ENCODE measurements at places on chromosomes 4 and X.

- no peak for DNase-seq
These were observed 514.4 kb downstream of the RPA4 start for GRCh38 chrX:97398030-97398551.

DNA sequence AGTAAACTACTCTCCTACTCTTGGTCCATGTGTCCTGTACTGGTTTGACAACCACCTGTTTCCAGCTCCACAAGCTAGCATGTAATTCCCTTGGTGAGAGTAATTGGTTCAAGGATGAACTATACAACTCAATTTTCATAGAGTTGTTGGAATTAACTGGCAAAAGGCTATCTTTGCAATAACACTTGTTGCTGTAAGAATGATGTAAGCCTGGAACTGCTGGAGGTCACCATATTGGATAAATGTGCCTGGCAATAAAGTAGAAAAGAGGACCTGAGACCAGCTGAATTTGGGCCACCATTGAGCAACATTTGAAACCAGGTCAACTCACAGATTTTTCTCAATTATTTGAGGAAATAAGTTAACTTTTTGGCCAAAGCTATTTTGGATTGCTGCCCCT is 175.5 kb downstream of the CAMK2D start:
- DNase-seq = peak; percentile 43

GRCh38 chrX:78455901-78456300 is 128.5 kb upstream of the CYSLTR1 start:
- DNase-seq = no peak

DNA sequence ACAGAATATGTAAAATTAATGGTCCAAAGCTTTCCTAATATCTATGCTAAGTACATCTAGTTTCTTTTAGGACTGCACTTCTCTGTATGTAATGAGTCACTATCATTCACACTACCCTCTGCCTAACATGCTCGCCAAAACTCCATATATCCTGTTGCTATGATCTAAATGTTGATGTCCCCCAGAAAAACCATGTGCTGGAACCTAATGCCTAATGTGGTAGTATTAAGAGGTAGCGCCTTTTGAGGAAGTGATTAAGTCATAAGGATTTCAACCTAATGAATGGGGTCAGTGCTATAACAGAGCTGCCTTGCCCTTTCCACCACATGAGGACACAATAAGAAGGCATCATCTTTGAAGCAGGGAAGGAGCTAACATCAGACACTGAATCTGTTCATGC is 34.9 kb upstream of the NFKB1 start:
- no peak for DNase-seq

- DNase-seq = no peak
These were observed 155.3 kb upstream of the ADGRL3 start for GRCh38 chr4:61044837-61045236.

DNA sequence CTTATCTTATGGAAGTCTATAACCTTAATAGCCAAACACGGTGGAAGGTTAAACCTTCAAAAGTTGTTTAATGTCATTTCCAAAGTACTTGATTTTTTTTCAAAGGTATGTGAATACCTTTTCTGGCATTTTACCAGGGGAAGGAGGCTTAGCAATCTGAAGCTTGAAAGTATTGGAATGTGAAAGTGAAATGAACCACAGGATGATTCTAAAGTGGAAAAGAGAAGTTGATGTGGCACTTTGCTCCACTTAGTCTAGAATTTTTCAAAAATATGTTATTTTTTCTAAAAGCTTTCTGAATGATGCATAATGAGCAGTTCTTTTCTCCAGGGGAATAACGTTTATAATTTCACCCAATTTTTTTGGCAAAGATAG is 19.2 kb downstream of the PI4K2B start:
- DNase-seq = no peak

Measured in adrenal gland (tissue), 19 donors.